ENCODE measurements at places on chromosomes 6 and 20.

- DNase-seq: no peak
Observed at GRCh38 chr6:3568396-3569082, 111.7 kb upstream of the SLC22A23 start.

- DNase-seq: no peak
Observed at GRCh38 chr20:11792568-11792953, 125.1 kb upstream of the BTBD3 start.

- no peak for DNase-seq
Observed at GRCh38 chr20:44768854-44769480, 23.3 kb downstream of the KCNK15 start.

GRCh38 chr6:157723376-157723775 is 99.7 kb upstream of the SNX9 start:
- DNase-seq: no peak

All from GM18507 (cell line).